ENCODE measurements at places on chromosomes 16 and 17. TPM values are rescaled to one million over a fixed set of nuclear protein-coding genes. Genes with fewer than 3 reads are reported as not detected.

The STXBP4 gene
- total RNA-seq = 7.2 TPM

The ABCA6 gene
- total RNA-seq = 10.1 TPM

The P2RX5 gene
- not detected for total RNA-seq

The RNF222 gene
- not detected for total RNA-seq

The CSF3 gene
- total RNA-seq = 2.2 TPM

The PRSS36 gene
- total RNA-seq = 4.7 TPM

The MMP15 gene
- 232 TPM for total RNA-seq

The PRSS21 gene
- 33.5 TPM for total RNA-seq

The CCL7 gene
- not detected for total RNA-seq
